ENCODE measurements at places on chromosomes 5 and 9.

GRCh38 chr5:128053291-128053954, 30.1 kb upstream of the SLC12A2 start:
- DNase-seq, result no peak

GRCh38 chr9:89676281-89676680, 71.5 kb downstream of the GADD45G start:
- DNase-seq, result peak; percentile 99

DNA sequence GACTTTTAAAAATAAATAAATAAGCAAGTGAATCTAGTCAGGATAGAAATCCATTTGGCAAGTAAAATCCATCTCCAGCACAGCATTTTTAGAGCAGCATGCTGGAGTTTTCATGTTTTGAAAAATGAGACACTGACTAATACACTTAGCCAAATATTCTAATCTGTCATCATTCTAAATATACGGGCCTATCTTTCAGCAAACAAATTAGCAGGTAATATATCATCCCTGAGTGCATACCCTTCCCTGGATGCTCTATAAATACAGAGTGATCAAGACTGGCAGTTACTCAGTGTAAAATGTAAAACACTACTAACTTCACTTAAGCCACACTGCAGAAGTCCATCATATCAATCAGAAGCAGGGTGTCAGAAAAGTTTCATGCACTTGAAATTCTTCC, 58.4 kb downstream of the MLLT3 start:
- no peak for DNase-seq

GRCh38 chr9:126842220-126842842, 18.1 kb upstream of the ZBTB34 start:
- no peak for DNase-seq

GRCh38 chr9:80791836-80792235, 897.5 kb downstream of the TLE1 start:
- DNase-seq, result no peak

DNA sequence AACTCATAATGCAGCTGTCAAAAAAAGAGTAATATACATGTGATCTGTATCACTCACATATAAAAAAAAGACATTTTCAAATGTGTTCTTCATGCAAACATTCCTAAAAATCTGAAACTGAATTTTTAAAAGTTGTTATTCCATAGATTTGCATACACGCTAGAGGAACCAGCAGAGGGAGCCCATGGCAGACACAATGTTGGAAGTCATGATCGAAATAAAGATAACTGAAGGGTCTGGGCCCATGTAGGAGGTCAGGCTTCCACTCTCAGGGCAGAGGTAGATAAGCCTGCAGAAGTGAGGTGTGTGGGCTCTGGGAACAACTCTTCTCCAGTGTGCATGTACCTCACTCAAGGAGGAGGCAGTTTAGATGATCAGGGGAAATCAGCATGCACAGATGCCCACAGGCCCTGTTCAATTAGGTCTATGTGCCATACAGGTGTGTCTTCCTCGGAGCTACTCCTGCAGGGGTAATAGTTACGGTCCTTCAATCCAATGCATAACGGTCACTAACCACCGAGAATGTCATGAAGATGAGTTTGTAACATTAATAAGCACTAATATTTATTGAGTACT, 208.6 kb downstream of the EPB41L4A start:
- peak; percentile 0 for DNase-seq

DNA sequence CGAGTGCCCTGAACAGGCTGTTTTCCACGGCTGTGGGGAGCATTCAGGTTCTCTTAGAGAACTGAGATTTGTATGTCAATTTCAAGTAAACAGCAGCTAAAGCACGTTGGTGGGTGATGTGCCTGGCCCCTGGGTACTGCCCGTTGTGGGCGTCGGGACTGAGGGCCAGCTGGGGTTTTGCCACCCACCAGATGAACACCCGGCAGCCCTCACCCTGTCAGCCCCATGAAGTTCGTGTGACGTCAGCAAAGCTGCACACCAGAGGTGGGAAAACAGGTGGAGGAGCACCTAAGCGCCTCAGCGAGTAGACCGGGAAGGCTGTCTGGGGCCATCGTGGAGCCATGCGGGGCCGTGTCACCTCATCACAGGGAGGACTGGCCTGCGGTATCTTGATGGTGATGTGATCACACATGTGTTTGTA, 9.2 kb downstream of the CEP72 start:
- no peak for DNase-seq

- no peak for DNase-seq
These were observed 38.3 kb downstream of the PTGES start for GRCh38 chr9:129714511-129715061.

- DNase-seq, result no peak
These were observed 59.6 kb downstream of the TSTD2 start for GRCh38 chr9:97573482-97574073.

- DNase-seq, result no peak
These were observed 15.9 kb downstream of the ABHD17B start for GRCh38 chr9:71895117-71895516.

DNA sequence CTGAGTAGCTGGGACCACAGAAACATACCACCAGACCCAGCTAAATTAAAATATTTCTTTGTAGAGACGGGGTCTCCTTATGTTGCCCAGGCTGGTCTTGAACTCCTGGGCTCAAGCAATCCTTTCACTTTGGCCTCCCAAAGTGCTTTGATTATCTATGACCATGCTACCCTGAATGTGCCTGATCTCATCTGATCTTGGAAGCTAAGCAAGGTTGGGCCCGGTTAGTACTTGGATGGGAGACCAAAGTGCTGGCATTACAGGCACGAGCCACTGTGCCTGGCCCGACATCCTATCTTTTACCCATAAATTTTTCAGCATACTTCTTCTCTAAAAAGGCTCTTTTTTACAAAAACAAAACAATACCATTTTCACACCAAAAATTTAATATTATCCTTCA, 137.0 kb upstream of the LRRTM2 start:
- DNase-seq, result no peak

- DNase-seq, result no peak
These were observed 54.9 kb downstream of the DUSP1 start for GRCh38 chr5:172715931-172716682.

DNA sequence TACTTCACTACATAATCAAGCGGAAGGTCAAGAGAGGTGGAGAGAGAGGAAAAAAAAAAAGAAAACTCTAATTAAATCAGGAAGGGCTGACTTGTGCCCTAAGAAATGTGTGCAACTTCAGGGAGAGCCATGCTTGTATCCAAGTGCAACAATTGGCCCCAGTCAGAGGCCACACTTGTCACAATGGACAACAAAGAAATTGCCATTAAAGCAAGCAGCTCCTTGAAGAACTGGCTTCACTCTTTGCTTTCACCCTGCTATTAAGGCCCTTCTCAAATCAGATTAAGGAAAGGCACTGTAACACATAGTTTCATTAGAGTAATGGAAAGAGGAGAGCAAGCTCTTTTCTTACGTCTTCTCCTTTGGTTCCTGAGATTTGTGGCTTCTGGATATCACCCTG, 480.9 kb upstream of the WWC1 start:
- DNase-seq, result no peak

GRCh38 chr5:136080483-136081216, 51.9 kb downstream of the TGFBI start:
- DNase-seq, result no peak

- DNase-seq, result no peak
These were observed 6.6 kb upstream of the FBP2 start for GRCh38 chr9:94600258-94600657.

DNA sequence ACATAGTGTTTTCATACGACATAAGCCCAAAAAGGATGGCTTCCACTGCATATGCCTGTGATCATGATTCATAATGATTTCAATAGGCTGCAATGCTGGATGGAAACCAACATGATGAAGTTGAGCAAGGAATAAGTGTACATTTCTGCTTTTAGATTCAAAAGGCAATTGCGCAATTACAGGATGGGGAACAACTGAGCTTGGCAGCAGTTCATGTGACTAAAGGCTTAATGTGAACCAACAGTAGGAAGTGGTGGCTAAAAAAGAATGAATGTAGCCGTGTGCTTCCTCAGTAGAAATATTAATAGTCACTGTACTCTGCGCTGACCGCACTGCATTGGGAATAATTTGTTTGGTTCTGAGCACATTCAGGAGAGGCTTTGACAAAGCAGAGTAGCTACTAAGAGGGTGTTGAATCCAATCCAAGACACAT, 51.2 kb downstream of the SLC1A3 start:
- DNase-seq, result peak; percentile 81

DNA sequence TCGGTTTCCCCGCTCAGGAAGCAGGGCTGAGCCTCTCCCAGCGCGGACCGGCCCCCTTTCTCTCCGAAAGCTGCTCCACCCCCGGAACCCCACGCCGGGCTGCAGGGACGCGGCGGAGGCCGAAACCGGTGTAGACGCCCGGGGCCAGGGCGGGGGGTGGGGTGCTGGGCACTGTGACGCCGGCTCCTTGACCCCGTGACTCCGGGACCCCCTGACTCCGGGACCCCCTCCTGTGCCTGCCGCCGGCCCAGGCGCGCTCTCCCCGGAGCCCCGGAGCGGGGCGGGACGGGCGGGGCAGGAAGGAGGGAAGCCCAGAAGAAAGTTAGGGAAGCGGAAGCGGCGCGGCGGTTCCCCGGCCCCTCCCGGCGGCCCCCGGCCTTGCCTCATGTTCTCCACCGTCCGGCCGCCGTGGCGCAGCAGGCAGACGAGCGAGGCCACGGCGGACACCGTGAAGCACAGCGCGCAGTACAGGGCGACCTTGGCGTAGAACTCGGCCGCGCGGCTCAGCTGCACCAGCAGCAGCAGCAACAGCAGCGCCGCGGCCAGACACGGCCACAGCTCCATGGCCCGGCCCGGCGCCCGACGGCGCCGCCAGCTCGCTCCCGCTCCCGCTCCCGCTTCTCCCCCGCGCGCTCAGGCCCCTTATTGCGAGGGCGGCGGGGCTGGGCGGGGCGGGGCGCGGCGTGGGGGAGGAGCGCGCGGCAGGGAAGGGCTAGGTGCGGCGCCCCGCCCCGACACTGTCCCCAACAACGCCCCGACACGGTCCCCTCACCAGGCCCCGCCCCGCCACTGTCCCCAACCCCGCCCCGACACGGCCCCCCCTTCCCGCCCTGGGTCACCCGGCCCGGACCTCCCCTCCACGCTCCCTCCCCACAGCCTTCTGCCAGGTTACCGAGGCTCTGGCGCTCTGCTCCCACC, at the start of gene AGPAT2:
Gene AGPAT2 (minus strand): TSS at position 664 of the 918 bp plus-strand sequence. CDS start 100 bp downstream, at position 564.
- peak; percentile 37 for DNase-seq

All from DMS153 (cell line).